ENCODE measurements at places on chromosomes 11 and 22.

DNA sequence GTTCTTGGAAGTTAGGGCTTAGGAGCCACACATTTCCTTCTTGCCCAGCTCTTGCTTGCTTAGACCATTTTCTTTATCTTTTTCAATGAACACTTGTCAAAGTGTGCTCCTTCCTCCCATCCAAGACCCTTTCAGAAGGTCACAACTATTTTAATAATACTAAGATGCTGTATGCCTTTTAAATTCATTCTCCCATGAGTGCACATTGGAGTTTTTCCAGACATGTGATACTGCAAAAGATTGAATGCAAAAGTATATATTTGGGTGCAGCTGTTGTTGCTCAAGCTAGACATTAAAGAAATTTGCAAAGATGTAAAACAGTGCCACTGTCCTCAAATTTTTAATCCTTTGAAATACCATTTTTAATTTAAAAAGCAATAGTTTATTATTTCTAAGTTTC lies 69.3 kb upstream of the TNRC6B start:
- no peak for DNase-seq

- no peak for DNase-seq
Measured at GRCh38 chr11:131867457-131868257, 497.2 kb downstream of the NTM start.

DNA sequence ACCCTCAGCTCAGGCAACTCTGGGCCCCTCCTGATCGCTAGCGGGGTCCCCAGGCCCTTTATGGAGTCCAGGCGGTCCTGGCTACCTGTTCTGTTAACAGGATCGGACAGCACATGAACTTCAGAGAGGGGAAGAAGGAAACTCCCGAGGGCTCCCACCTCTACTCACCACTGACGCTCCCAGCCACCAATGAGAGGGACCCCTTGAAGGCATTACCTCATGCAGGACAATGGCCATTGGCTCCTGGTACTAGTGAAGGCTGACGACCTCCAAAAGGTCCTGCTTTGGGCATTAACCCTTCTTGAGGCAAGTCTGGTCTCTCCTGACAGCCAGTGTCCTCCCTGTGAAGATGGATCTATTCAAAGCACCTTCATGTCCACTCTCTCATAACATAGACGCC lies 71.5 kb upstream of the LMO1 start:
- no peak for DNase-seq

- DNase-seq: peak; percentile 69
Measured at GRCh38 chr11:88508759-88509581, 171.4 kb upstream of the CTSC start.

DNA sequence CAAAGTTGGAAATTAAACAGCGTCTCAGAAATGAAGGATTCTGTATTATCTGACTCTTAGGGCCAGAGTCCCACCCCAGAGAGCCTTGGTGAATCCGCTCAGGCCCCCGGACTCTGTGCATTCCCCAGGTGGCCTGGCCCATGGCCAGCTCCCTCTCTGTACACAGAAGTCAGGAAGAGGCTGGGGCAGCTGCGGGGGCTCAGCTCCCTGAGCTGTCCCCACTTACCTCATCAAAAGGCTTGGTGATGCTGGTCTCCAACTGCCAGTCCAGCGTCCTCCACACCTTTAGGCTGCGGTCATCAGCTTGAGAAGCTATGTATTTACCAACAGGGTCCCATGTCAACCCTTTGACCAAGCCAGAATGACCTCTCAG lies 35.0 kb downstream of the HIRA start:
- DNase-seq: peak; percentile 30

GRCh38 chr22:38239101-38239761 lies 33.6 kb downstream of the TMEM184B start:
- no peak for DNase-seq

DNA sequence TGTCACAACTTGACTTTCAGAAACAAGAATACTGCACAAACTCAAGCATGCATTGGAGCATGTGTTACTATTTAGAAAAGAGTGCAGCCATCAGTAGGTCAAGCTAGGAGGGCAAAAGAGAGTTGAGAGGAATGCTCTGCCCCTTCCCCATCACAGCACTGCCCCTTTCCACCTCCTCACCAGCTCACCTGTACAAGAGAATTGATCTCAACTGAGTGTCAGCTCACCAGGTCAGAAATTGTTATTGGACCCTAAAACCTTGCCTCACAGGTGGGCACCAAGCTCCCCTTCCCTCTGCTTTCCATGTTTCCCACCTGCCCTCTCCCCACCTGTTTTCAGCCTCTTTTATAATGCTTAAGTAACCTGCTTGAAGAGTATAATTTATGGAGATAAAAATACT lies 48.8 kb downstream of the DKK3 start:
- DNase-seq: no peak

GRCh38 chr22:39926753-39927152 lies 25.9 kb downstream of the GRAP2 start:
- DNase-seq: no peak

GRCh38 chr22:45863981-45864751 lies 112.8 kb downstream of the WNT7B start:
- DNase-seq: peak; percentile 95

DNA sequence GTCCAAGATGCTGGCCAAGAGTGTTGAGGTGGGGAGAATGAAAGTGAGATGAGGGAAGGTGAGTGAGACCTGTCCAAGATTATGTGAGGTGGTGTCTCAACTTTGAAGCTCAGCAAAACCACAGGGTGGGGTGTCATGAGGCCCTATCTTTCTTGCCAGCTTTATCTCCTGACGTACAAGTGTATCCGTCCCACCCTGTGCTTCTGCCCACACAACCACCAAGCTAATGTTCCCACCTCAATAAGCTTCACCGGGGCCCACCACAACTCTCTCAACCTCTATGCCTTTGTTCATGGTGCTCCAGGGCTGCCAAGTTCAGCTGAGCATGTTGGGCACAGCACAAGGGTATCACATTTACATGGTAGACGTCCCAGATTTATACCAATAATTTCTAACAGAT lies 7.1 kb upstream of the TPST2 start:
- no peak for DNase-seq

GRCh38 chr11:58671983-58672633 lies 49.6 kb downstream of the CNTF start:
- no peak for DNase-seq

DNA sequence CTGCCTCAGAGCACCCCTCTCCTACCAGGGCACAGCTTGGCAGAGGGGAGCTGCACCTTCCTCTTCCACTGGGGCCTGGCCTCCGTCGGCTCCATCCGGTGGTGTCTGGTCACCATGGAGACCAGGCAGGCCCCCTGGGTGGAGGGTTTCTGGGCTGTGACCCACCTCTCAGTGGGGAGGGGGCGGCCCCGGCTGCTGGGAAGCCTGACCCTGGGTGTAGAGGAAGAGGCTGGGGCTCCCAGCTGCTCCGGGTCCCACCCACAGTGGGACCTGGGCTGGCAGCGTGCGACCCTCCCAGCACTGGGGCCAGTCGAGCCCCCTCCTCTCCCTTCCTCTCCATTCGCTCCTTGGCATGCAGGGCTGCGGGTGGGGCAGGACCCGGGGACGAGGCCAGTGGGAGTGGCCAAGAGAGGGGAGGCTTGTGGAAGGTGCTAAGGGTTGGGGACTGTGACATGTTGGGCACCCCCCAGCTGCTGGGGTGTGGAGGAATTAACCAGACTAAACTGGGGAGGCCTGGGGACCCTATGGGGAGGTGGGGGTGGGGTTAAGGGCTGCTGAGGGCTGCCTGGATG lies 46.8 kb downstream of the BRSK2 start:
- no peak for DNase-seq

DNA sequence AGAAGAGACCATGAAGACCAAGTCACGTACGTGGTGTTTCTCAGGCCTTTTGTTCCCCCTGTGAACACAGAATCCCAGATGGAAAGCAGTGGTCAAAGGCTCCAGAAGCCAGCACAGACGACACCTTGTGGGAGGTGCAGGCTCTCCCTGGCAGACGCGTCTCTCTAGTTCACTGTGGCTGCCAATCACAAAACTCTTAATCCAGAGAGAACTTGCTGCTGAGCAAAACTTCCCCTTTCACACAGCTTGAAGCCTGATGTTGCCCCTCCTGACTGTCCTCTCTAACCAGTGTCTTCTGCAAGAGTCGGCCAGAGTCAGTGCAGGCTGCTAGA lies 67.1 kb downstream of the PIWIL3 start:
- no peak for DNase-seq

GRCh38 chr11:61404641-61405040 lies 12.3 kb downstream of the TMEM216 start:
- DNase-seq: no peak

DNA sequence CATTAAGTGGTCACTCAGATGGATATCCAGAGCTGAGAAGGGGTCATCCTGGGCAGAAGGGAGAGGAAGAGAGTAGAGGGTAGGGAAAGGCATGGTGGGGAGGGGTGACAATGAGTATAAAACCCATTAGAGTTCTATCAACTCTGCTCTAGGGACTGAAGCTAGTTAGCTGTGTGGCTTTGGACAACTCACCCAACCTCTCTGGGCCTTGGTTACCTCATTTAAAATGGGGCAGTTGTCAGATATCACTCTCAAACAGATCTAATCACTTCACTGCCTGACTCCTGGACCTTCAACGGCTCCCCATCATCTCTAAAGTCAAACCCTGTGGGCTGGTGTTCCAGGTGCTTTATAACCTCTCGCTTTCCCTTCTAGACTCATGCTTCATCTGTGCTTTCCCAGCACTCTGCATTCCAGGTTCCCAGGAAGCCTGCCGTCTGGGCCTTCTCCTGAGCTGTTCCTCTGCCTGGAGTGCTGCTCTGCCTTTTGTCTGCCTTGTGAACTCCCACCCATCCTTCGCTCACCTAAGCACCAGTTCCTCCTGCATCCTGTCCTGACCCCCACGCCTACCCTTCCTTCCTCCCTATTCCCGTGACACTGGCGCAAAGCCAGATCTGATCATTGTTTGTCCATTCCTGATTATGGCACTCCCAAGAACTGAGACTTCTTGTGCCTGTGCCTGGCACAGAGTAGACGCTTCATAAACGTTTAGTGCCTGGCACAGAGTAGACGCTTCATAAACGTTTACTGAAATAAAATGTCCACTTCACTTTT lies 22.3 kb upstream of the KCNJ11 start:
- DNase-seq: no peak

DNA sequence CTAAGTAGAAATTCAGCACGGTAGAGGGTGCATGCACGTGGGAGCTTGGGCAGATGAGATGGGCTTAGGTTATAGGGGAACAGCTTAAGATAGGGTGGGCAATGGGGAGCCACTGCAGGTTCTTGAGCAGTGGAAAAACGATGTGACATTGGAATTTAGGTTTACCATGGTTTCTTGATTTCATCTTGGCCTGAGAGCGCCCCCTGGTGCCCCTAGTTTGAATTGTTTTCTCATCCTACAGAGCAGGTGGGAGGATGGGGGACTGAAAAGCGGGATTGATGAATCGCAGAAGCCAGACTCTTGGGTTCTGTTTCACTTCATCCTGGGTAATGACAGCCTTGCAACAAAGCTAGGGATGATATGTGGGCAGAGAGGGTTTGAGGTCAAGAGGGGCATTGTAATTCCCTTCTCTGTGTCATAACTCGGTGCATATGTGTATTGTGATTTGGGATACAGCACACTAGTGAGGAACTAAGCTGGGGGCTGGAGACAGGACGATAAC lies 6.7 kb upstream of the MCAM start:
- peak; percentile 94 for DNase-seq

- no peak for DNase-seq
Measured at GRCh38 chr11:111598559-111598958, 3.7 kb upstream of the SIK2 start.

GRCh38 chr22:43901976-43902643 lies 10.3 kb upstream of the PNPLA5 start:
- no peak for DNase-seq

DNA sequence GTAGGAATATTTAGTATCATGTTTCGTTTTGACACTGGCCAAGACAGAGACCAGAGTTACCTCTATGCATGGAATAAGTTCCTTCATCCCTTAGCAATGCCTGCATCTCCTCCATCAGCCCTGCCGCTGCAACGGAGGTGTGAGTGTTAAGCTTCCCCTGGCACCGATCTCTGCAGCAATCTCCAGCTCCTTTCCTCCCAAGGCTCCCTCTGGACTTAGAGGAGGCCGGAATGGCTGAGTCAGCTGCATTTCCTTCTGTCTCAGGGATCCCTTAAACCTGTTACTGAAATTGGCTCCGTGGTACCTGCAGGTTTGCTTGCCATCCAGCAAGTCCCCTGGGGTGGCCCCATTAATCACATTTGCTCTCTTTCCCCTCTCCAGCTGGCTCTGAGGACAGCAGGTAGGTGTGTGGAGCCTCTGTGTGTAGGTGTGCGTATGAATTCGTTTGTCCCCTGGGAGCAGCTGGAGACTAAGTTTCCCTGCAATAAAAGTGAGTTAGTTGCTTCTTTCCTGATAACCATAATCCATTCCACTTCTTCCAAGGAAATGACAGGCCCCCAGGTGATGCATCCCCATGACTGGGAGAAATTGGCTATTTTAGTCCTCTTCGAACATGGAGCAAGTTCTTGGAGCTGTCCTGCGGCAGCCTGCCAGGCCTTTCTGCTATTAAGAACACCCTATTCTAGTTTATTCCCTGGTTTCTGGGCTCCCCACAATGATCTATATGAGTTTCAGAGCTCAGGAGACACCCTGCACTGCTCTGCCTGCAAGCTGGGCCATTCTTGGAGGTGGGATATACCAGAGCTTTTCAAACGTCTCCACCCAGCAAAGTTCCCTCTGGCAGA lies 457.2 kb upstream of the CADM1 start:
- no peak for DNase-seq

GRCh38 chr11:74818283-74818946 lies 69.8 kb downstream of the RNF169 start:
- no peak for DNase-seq

Measured in activated CD8-positive, alpha-beta memory T cell treated with anti-CD3 and anti-CD28 coated beads, Interleukin-2, amount 50 U/mL, for 48 hours (primary cell).